Neural progenitor cell (in vitro differentiated cells): ENCODE measurements at places on chromosomes 2 and 18. TPM values are rescaled to one million over a fixed set of nuclear protein-coding genes. Genes with fewer than 3 reads are reported as not detected.

GRCh38 chr2:95359501-95359930 is 43.0 kb upstream of the FAHD2A start:
- H3K4me1 ChIP-seq = no peaks in the 10 kb centered on the region
- no peak for DNase-seq
- H3K27ac ChIP-seq = no peak overlapping the region
- H3K4me3 ChIP-seq = no peak overlapping the region

GRCh38 chr18:14086458-14087231 is 45.6 kb downstream of the ZNF519 start:
- no peaks in the 10 kb centered on the region for H3K36me3 ChIP-seq
- no peaks in the 10 kb centered on the region for H3K4me1 ChIP-seq
- no peaks in the 10 kb centered on the region for H3K27me3 ChIP-seq
- H3K27ac ChIP-seq = no peak overlapping the region
- DNase-seq = peak; percentile 81
- H3K4me3 ChIP-seq = no peak overlapping the region

DNA sequence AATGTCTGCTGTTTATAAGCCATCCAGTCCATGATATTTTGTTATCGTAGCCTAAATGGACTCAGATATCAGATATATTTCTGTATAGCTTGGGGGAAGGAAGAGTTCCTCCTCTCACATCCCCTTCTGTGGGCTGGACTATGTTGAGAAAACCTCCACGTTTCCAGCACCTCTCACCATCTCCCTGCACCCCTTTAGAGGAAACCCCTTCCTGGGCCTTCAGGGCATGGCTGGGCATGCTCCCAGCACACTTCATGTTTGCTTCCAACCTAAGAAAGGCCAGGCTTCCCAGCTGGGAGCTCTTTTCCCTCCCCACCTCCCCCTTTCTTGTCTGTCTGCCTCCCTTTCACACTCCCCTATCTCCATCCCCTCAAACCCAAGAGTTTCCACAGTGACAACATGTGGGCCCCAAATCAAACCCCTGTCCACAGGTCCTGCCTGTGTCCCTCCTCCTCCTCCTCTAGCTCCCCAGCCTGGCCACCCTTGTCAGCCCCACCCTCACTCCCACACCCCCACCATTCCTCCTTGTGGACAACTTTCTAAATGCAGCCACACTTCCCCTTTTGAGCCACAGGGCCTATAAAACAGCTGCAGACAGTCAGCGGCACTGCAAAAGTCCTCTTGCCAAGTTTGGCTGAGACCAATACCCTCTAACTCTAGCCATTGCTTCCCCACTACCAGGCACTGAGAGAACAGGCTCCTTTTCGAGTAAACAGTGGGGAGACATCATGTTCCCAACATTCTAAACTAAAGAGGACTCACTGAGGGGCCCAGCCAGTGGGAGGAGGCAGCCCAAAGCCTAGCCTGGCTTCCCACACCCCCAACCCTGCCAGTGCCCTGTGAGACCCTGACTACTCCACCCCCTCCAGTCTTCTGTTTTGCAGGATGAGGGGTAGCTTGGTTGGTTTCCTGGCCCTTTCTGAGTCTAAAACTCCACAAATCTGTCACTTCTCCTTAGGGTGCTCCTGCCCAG is 120.5 kb downstream of the ZFP36L2 start:
- no peak overlapping the region for H3K4me3 ChIP-seq
- DNase-seq = no peak
- no peaks in the 10 kb centered on the region for H3K36me3 ChIP-seq
- peak overlapping the region; percentile 86 for H3K27ac ChIP-seq
- H3K4me1 ChIP-seq = peaks cover 71% of the 10 kb centered on the region

GRCh38 chr2:71856773-71857525 is 290.7 kb downstream of the CYP26B1 start:
- H3K27ac ChIP-seq = no peak overlapping the region
- H3K4me3 ChIP-seq = no peak overlapping the region
- peak; percentile 12 for DNase-seq
- no peaks in the 10 kb centered on the region for H3K27me3 ChIP-seq
- H3K4me1 ChIP-seq = no peaks in the 10 kb centered on the region
- no peaks in the 10 kb centered on the region for H3K36me3 ChIP-seq

DNA sequence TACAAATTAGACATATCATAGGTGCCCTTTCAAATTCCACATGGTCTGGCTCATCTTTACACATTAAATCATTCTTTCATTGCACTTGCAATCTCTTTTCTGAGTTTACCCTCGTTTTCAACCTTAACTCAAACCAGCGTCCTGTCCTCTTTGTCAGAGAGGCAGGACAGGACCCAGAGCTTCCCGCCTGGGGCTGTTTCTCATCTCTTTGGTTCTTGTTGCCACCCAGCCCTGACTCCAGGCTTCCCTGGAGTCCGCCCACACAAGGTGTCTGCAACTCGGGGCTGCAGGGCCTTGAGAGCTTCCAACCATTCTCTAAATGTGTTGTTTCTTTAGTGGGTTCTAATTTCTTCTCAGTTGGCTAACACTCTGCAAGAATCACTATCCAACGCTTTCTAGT is 24.4 kb downstream of the RBMS1 start:
- no peak overlapping the region for H3K4me3 ChIP-seq
- H3K36me3 ChIP-seq = no peaks in the 10 kb centered on the region
- H3K27me3 ChIP-seq = no peaks in the 10 kb centered on the region
- H3K27ac ChIP-seq = no peak overlapping the region
- no peak for DNase-seq

GRCh38 chr2:51722311-51722710 is 690.4 kb upstream of the NRXN1 start:
- H3K4me3 ChIP-seq = no peak overlapping the region
- no peak for DNase-seq
- H3K27me3 ChIP-seq = no peaks in the 10 kb centered on the region
- H3K27ac ChIP-seq = no peak overlapping the region
- H3K36me3 ChIP-seq = no peaks in the 10 kb centered on the region
- no peaks in the 10 kb centered on the region for H3K4me1 ChIP-seq

DNA sequence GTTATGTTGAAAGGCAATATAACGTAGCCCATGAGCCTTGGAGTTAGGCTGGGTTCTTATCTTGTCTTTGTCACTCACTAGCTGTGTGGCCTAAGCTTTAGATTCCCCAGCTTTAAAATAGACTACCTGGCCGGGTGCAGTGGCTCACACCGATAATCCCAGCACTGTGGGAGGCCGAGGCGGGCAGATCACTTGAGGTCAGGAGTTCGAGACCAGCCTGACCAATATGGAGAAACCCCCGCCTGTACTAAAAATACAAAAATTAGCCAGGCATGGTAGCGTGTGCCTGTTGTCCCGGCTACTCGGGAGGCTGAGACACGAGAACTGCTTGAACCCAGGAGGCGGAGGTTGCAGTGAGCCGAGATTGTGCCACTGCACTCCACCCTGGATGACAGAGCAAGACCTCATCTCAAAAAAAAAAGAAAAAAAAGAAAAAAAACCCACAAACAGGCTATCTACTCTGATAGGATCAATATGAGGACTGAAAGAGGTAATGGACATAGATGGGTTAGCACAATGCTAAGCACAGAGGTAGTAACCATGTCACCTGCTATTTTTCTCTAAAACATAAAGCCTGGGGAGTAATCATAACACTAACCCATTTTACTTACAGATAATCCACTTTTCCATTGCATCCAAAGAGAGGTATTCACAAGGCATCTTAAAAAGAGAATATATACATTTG is 43.9 kb downstream of the NCKAP1 start:
- peaks cover 39% of the 10 kb centered on the region for H3K36me3 ChIP-seq
- H3K27me3 ChIP-seq = no peaks in the 10 kb centered on the region
- H3K4me1 ChIP-seq = no peaks in the 10 kb centered on the region

DNA sequence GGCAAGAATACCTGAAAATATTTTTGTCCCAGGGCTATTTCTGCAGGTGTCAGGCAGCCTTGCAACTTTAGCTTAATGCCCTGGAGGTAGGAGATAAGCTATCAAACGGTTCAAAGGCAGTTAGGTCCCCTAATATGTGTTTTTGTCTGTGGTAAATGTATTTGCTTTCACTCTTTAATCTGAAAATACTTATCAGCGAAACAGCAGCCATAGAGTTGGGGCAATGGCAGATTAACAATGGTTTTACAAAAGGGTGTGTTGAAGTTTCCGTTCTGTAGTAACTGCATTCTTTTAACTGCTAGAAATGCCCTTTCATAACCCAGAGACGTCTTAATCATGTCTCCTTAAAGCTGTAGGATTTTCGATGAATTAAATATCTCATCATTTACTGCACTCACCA is 265.0 kb upstream of the TRIB2 start:
- no peak for DNase-seq
- no peaks in the 10 kb centered on the region for H3K36me3 ChIP-seq
- peaks cover 11% of the 10 kb centered on the region for H3K4me1 ChIP-seq
- H3K27ac ChIP-seq = no peak overlapping the region

GRCh38 chr2:124026503-124026902 is 1.4 kb downstream of the CNTNAP5 start:
- peaks cover 17% of the 10 kb centered on the region for H3K4me1 ChIP-seq
- H3K4me3 ChIP-seq = no peak overlapping the region
- peaks cover 54% of the 10 kb centered on the region for H3K27me3 ChIP-seq
- H3K36me3 ChIP-seq = no peaks in the 10 kb centered on the region
- no peak for DNase-seq

- H3K27me3 ChIP-seq = no peaks in the 10 kb centered on the region
- H3K36me3 ChIP-seq = no peaks in the 10 kb centered on the region
- H3K4me3 ChIP-seq = no peak overlapping the region
- peaks cover 7% of the 10 kb centered on the region for H3K4me1 ChIP-seq
Measured at GRCh38 chr2:41101281-41101680, 649.4 kb upstream of the SLC8A1 start.

DNA sequence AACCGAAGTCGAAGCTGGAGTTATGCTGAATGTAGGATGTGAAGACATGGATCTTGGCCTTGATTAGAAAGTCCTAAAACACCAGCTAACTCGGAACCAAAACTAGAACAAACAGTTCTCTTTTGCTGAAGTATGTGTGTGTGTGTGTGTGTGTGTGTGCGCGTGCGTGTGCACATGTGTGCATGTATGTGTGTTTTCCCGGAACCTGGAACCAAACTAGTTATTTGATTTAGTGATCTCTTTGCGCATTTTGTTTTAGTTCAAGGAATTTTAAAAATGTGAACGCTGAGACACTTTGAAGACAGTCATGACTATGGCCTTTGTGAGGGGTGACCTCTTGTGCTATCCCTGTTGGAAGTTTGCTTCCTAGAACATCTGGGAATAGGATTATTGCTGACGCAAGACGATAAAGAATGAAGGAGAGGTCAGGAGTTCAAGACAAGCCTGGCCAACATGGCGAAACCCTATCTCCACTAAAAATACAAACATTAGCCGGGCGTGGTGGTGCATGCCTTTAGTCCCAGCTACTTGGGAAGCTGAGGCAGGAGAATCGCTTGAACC is 23.8 kb downstream of the FHL2 start:
- no peaks in the 10 kb centered on the region for H3K4me1 ChIP-seq
- no peaks in the 10 kb centered on the region for H3K27me3 ChIP-seq
- DNase-seq = no peak
- H3K4me3 ChIP-seq = no peak overlapping the region
- H3K27ac ChIP-seq = no peak overlapping the region

- H3K4me3 ChIP-seq = no peak overlapping the region
- no peaks in the 10 kb centered on the region for H3K27me3 ChIP-seq
- no peaks in the 10 kb centered on the region for H3K36me3 ChIP-seq
- H3K4me1 ChIP-seq = no peaks in the 10 kb centered on the region
- H3K27ac ChIP-seq = no peak overlapping the region
Measured at GRCh38 chr2:229610333-229610732, 104.0 kb downstream of the DNER start.

GRCh38 chr2:219155054-219155644 is 5.5 kb downstream of the NHEJ1 start:
- H3K27ac ChIP-seq = no peak overlapping the region
- H3K36me3 ChIP-seq = peaks cover 5% of the 10 kb centered on the region
- H3K4me3 ChIP-seq = no peak overlapping the region
- peaks cover 8% of the 10 kb centered on the region for H3K4me1 ChIP-seq
- DNase-seq = peak; percentile 91

GRCh38 chr2:1236606-1237005 is 176.7 kb upstream of the TPO start:
- H3K4me1 ChIP-seq = no peaks in the 10 kb centered on the region
- H3K4me3 ChIP-seq = no peak overlapping the region
- H3K27me3 ChIP-seq = no peaks in the 10 kb centered on the region
- no peaks in the 10 kb centered on the region for H3K36me3 ChIP-seq
- H3K27ac ChIP-seq = no peak overlapping the region

- DNase-seq = no peak
- no peak overlapping the region for H3K4me3 ChIP-seq
- no peaks in the 10 kb centered on the region for H3K36me3 ChIP-seq
- H3K4me1 ChIP-seq = no peaks in the 10 kb centered on the region
- H3K27ac ChIP-seq = no peak overlapping the region
- no peaks in the 10 kb centered on the region for H3K27me3 ChIP-seq
Measured at GRCh38 chr2:60633615-60634014, 80.2 kb upstream of the BCL11A start.

DNA sequence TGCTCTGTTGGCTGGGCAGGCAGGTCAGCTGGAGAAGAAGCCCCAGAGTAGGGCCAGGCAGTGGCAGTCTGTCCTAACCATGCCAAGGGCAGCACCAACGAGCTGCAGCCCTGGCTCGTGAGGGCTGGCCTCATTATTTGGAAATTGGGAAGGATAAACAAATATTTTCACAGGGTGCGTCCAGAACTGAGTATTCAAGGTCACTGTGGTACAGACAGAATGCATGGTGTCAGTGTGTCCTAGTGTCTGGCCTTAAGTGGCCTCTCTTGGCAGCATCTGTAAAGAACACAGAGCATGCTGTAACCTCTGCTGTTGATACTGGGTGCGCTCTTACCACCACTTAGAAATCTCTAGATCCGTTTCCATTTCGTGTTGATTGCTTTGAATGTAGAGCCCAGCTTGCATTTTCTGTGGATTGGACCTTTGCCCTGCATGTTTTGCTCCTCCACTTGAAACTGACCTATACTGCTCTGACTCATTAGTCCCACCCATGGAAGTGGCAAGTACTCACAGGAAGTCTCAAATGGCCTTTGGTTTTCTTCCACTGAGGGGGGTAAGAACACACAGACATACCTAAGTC is 88.2 kb downstream of the GREB1L start:
- H3K4me1 ChIP-seq = peaks cover 79% of the 10 kb centered on the region
- H3K27me3 ChIP-seq = no peaks in the 10 kb centered on the region
- H3K27ac ChIP-seq = peak overlapping the region; percentile 95

GRCh38 chr2:65022189-65022588 is 33.0 kb downstream of the SLC1A4 start:
- H3K27ac ChIP-seq = no peak overlapping the region

Gene SERPINB11
- total RNA-seq = not detected in 2 replicates

Gene BOLL
- not detected in 2 replicates for total RNA-seq

Gene NPHP1
- 8.1 TPM in 2 replicates for total RNA-seq

Gene CNTNAP5
- total RNA-seq = 0.19 TPM in 1 of 2 replicates, not detected in the other

Gene STAT4
- total RNA-seq = 0.32 and 0.62 TPM in 2 replicates

Gene ARHGAP25
- total RNA-seq = 3.0 and 5.8 TPM in 2 replicates

Gene TMEM200C
- total RNA-seq = 1.4 and 7.5 TPM in 2 replicates

Gene IL36G
- 0.59 and 1.3 TPM in 2 replicates for total RNA-seq
